ENCODE measurements at places on chromosomes 16 and 17.
A peak's percentile ranks its signal among the peaks of the same experiment; 100 is the strongest.

GRCh38 chr17:17675416-17675815 is 5.8 kb upstream of the RAI1 start:
- no peak for DNase-seq

- DNase-seq, result no peak
Measured at GRCh38 chr17:77395501-77396048, 254.8 kb downstream of the SEC14L1 start.

DNA sequence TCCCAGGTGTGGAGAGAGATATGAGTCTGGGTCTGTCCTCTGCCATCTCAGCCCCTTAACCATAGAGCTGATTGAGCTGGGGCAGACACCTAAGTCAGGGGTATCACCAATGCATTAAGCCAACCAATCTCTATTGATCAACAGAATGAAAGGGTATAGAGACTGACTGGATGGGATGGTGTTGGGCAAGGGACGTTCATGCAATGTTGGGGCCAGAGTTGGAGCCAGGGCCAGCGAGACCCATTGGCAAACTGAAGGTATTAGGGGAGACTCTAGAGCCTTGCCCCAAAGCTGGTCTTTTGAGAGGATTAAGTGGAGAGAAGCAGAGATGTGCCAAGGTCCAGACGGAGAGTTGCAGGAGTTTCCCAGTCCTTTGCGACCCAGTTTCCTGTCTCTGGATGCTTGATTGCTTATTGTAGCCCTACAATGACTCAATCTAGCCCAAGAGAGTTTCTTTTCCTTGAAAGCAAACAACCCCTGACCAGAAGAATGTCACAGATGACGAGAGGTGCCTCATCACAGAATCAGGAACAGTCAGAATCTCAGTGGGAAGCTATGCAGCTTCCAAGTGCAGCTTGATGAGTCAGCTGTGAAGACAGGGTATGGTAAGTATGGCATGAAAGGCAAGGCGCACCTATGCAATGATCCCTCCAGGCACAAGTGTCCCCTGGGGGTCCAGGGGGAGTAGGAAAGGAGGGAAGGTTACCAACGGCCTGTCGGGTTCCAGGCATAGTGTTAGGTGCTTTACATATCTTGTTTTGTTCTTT is 137.2 kb downstream of the UTP18 start:
- no peak for DNase-seq

DNA sequence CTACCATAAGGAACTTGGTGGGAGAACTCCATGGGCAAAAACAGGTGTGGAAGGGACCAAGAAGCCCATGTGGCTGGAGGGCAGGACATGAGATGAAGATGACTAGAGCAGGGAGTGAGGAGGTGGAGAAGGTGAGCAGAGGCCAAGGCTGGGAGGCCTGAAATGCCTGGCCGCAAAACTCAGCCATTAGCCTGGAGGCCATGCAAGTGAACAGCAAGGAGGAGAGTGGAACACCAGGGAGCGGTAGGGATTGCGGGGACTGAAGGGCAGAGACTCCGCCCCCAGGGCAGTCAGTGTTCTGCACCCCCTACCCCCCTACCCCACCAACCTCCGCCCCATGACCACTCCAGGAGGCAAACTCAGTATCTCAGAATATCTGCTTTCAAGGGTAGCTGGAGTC is 17.0 kb downstream of the BCL7C start:
- DNase-seq, result no peak

- DNase-seq, result no peak
Measured at GRCh38 chr17:44647736-44648135, 8.5 kb upstream of the MEIOC start.

DNA sequence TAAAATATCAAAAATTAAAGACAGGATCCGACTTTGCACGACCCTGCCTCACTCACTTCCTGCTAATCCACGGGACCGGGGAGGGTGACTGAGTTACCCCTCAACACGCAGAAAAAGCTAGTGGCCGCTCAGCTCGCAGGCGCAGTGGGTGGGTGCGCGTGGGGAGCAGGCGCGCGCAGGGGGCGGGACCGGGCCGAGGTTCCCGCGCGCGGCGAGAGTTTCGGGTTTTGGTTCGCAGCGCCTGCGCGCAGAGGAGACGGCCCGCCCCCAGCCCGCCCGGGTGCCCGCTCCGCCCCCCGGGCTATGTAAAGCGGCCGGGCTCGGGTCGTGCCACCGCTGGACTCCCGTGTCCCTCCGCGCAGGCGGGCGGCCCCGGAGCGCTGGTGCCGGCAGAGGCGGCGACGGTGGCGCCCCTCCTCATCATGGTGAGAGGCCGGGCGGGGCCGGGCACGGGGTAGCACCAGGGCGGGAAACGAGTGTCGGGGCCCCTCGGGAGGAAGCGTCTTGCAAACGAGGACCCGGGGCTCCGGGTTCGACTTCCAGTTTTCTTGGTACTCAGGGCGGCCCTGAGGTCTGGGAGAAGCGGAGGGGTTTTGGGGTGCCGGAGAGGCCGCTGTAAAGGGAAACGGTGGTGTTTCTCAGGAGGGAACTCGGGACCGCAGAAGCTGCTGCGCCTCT is at the start of gene CNP:
CNP (plus strand) TSS at position 333 of the 678 bp plus-strand sequence; CDS start at position 423, 90 bp downstream.
- DNase-seq, result peak; percentile 84

DNA sequence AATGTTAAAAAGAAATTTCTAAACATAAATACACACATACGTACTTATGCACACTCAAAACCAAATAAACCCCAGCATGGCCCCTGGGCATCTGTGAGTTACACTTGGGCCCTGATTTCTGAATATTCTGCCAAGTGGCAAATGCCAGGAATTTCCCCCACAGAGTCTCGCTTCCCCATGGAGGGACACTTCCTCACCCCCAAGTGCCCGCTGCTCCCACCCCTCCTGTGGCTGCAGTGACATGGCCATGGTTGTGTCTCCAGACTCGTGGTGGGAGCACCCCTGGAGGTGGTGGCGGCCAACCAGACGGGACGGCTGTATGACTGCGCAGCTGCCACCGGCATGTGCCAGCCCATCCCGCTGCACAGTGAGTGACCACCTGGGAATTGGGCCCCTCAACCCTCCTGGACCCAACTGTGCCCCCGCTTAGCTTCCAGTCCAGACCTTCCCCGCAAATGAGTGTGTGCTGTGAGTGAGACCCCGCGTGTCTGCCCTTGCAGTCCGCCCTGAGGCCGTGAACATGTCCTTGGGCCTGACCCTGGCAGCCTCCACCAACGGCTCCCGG is 4.0 kb downstream of the ITGAD start:
- DNase-seq, result no peak

GRCh38 chr16:87581857-87582215 is 20.5 kb upstream of the JPH3 start:
- no peak for DNase-seq

- no peak for DNase-seq
Measured at GRCh38 chr17:4796552-4796920, 572 bp downstream of the PSMB6 start.

GRCh38 chr16:27639561-27640276 is 89.8 kb downstream of the KATNIP start:
- peak; percentile 24 for DNase-seq

GRCh38 chr17:70938336-70938735 is 769.0 kb downstream of the KCNJ2 start:
- DNase-seq, result no peak

GRCh38 chr17:10116753-10117420 is 81.5 kb downstream of the GAS7 start:
- no peak for DNase-seq

DNA sequence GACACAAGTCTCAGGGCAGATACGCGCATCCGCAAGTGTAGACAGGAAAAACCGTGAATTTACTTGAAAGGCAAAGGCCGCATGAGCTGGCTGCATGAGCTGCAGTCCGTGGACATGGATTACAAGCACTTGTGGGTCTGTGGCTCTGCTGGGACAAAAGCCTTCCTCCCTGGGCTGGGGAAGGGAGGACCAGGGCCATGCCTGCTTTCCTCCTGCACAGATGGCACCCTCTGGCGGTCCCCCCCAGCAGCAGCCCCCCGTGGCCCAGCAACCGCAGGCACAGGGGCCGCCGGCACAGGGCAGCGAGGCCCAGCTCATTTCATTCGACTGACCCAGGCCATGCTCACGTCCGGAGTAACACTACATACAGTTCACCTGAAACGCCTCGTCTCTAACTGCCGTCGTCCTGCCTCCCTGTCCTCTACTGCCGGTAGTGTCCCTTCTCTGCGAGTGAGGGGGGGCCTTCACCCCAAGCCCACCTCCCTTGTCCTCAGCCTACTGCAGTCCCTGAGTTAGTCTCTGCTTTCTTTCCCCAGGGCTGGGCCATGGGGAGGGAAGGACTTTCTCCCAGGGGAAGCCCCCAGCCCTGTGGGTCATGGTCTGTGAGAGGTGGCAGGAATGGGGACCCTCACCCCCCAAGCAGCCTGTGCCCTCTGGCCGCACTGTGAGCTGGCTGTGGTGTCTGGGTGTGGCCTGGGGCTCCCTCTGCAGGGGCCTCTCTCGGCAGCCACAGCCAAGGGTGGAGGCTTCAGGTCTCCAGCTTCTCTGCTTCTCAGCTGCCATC is 1.7 kb upstream of the MRPL12 start:
- no peak for DNase-seq

DNA sequence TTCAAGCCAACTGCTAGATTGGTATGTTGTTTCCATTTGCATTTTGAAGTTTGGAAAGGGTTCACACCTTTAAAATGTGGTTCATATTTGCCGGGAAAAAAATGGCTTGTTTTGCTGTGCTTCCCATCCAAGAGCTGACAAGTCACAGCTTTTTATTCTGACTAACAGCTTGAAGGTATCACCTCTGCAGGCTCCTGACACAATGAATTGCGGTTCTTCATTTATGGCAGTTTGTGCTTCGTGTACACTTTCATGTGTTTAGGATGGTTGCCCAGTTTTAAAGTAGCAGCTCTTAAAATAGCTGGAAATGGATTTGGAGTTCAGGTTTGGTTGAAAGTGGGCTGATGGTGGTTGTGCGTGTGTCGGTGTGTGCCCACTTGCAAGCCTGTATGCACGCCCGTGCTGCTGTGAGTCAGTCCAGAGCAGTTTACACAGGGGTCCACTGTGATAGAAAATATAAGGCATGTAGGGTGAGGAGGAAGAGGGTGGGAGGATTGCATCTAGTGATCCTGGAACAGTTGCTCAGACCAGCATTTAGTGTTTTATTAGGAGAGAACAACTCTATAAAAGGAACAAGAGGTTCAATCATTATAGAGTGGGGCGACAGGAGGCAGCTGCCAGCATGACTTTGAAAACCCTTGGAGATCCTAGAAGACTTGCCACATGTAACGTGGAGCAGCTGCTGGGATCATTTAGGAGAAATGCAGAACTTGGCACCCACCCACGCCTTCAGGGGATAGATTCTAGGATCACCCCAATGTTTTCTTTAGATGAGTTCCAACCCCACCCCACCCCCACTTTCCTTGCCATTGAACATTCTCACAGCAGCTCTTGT is 108.0 kb upstream of the TBX2 start:
- DNase-seq, result no peak

GRCh38 chr17:7842380-7843256 is 8.6 kb downstream of the KDM6B start:
- DNase-seq, result no peak

GRCh38 chr16:56785317-56785716 is 55.4 kb downstream of the NUP93 start:
- no peak for DNase-seq

DNA sequence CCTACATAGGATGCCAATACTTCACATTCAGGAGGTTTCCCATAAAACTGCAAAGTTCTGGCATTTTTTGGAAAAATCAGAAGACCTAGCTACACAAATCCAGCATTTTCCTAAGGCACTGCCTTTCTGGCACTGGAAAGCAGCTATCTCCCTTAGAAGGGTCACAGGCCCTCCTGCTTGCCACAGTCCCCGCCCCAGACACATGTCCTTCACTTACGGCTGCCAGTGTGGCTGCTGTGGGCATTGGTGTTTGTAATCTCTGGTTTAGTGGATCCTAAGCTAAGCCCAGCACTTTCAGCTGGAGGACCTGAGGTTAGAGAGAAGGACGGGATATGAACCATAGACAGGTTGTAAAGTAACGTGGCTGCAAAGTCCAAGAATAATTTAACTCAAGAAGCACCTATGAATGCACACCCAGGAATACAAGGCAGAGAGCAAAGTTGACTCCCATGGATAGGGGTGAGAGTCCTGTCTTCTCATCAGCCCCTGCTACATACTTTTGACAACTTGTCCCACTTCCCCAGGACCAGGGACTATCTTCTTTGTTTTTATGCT is 100.0 kb downstream of the XYLT1 start:
- no peak for DNase-seq

- DNase-seq, result no peak
Measured at GRCh38 chr17:82129095-82129494, 31.1 kb upstream of the FASN start.

DNA sequence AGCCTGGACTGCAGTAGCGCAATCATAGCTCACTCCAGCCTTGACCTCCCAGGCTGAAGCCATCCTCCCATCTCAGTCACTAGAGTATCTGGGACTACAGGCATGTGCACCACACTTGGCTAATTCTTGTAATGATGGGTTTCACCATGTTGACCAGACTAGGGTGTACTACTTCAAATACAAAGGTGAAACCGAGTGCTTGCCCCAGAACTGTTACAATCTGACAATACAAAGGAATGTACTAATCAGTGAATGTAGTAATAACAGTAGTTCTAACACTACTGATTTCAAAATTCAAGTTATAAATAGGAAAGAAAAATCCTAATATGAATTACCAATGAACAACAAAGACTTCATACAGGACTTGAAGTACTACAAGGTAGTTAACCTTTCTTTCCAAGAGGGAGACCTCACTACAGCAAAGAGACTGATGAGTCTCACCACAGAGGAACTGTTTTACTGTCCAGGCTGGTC is 24.4 kb downstream of the CRK start:
- DNase-seq, result no peak

DNA sequence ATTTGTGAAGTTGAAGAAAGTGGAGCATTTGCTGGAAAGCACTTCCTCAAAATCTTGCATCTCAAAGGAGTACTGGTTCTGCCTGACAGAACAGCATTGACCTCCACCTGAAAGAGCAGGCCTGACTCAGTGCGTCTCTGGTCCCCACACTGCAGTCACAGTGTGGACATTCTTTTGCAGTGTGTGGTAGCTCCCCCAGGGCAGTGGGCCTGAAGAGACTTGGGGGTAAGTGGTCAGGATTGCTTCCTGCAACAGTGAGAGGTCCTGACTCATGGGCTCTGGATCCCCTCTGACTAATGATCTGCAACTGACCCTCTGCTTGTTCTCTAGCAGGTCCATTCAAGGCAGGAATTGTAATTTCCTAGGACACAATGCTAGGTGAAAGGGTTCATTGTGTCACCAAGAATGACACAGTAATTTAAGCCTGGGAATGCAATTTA is 204.9 kb upstream of the KCNJ16 start:
- peak; percentile 17 for DNase-seq

DNA sequence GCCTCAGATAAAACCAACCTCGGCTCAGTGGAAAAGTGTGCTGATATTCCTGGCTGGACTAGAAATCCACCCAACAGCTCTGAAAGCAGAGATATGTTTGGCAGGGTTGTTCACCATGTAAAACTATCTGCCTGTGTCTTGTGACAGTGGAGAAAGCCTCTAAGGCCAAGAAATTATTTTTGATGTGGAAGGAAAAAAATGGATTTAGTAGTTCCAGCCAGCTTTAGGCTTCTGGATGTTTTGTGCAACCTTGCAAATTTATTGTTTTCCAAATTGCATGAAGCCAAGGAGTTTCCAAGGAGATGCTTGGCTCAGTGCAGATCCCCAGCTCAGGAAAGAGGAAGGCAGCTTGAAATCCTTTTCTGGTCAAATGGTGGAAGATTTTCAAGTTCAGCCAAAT is 31.6 kb downstream of the TEKT5 start:
- DNase-seq, result no peak

GRCh38 chr17:72816406-72816805 is 276.1 kb downstream of the SLC39A11 start:
- no peak for DNase-seq
